SK-N-SH (cell line): ENCODE measurements at places on chromosomes 16 and 17. TPM values are rescaled to one million over a fixed set of nuclear protein-coding genes. Genes with fewer than 3 reads are reported as not detected.
A peak's percentile ranks its signal among the peaks of the same experiment; 100 is the strongest.

GRCh38 chr17:8789743-8790142, 9.4 kb downstream of the MFSD6L start:
- H3K27me3 ChIP-seq: peaks cover 17% of the 10 kb centered on the region; the same call in 1 of the 2 replicates
- no peak for DNase-seq
- no peaks in the 10 kb centered on the region for H3K36me3 ChIP-seq
- H3K27ac ChIP-seq: no peak overlapping the region
- no peak overlapping the region for H3K4me3 ChIP-seq
- H3K4me1 ChIP-seq: peaks cover 2% of the 10 kb centered on the region; the same call in 1 of the 2 replicates

TP53TG3C gene
- polyA plus RNA-seq: 0.44 and 0.76 TPM in 2 replicates

DNA sequence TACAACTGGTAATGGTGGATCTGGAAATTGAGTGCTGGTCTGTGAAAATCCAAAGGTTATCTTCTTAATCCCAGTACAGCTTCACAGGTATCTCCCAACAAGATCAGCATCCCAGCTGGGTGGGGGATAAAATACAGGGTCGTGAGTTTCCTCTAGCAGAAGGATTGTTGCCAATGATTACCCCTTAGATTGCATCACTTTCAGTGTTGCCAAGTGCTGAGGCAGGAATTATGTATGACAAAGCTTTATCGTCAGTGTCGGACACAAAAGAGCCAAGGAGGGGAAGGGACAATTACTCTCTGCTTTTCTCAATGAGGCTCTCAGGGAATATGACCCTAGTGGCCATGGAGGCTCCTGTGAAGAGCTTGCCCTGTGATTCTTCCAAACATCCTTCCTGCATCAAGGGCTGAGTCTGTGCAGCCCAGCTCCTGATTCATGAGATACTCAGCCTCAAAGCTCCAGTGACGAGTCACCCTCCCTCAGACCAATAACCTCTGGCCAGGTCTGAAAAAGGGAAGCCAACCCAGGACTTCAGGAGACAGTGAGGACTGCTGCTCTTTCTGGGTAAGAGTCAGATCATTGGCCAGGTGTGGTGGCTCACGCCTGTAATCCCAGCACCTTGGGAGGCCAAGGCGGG, 15.0 kb downstream of the OR1F1 start:
- H3K4me1 ChIP-seq: no peaks in the 10 kb centered on the region
- no peaks in the 10 kb centered on the region for H3K36me3 ChIP-seq
- H3K27ac ChIP-seq: no peak overlapping the region
- DNase-seq: no peak
- no peak overlapping the region for H3K4me3 ChIP-seq

- H3K4me1 ChIP-seq: no peaks in the 10 kb centered on the region
- H3K27ac ChIP-seq: no peak overlapping the region
- H3K36me3 ChIP-seq: peaks cover 1% of the 10 kb centered on the region; the same call in 1 of the 2 replicates
- DNase-seq: no peak
These were observed 44.4 kb downstream of the MGAT5B start for GRCh38 chr17:76912421-76913164.

DNA sequence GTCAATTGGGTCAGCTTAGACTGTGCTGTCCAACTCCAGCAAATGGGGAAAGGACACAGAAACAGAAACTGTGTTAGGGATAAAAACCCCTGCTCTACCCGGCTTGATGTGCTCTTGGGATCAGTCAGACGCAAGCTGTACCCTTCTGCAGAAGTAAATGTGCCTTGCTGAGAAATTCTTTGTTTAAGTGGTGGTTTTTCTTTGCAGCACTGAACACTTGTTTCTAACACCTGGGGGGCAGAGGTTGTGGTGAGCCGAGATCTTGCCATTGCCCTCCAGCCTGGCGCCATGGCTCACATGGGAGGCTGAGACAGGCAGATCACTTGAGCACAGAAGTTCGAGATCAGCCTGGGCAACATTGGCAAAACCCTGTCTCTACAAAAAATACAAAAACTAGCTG, 18.5 kb upstream of the ARL4D start:
- no peak overlapping the region for H3K4me3 ChIP-seq
- no peak for DNase-seq
- H3K27me3 ChIP-seq: no peaks in the 10 kb centered on the region
- H3K36me3 ChIP-seq: no peaks in the 10 kb centered on the region
- no peak overlapping the region for H3K27ac ChIP-seq
- H3K4me1 ChIP-seq: no peaks in the 10 kb centered on the region

GRCh38 chr17:58330997-58331814, 2.6 kb upstream of the TSPOAP1 start:
- H3K27ac ChIP-seq: no peak overlapping the region
- H3K4me3 ChIP-seq: no peak overlapping the region
- H3K27me3 ChIP-seq: no peaks in the 10 kb centered on the region
- H3K36me3 ChIP-seq: no peaks in the 10 kb centered on the region
- H3K4me1 ChIP-seq: no peaks in the 10 kb centered on the region

GRCh38 chr17:30207655-30208054, 27.8 kb downstream of the SLC6A4 start:
- no peaks in the 10 kb centered on the region for H3K4me1 ChIP-seq
- no peaks in the 10 kb centered on the region for H3K36me3 ChIP-seq
- peak; percentile 2 for DNase-seq
- no peak overlapping the region for H3K27ac ChIP-seq
- no peaks in the 10 kb centered on the region for H3K27me3 ChIP-seq
- H3K4me3 ChIP-seq: no peak overlapping the region
